ENCODE measurements at places on chromosomes 1 and 21.

DNA sequence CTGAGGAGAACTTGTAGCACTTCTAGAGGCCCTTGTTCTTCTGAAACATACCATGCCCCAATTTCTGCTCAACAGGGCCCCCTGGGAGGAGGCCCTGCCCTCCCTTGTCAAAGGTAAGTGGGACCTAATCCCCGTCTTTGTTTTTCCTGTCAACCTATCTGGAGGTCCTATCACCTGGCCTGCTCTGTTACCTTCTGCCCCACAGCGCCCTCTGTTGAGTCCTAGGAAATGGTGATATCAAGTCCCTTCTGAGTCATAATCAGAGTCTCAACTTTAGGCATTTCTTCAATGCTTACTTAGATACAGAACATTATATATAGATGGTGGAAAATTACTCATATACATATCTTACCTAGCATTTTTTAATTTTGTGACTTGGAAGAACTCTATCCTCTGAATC lies 28.2 kb upstream of the FCRL4 start:
- DNase-seq, result no peak

DNA sequence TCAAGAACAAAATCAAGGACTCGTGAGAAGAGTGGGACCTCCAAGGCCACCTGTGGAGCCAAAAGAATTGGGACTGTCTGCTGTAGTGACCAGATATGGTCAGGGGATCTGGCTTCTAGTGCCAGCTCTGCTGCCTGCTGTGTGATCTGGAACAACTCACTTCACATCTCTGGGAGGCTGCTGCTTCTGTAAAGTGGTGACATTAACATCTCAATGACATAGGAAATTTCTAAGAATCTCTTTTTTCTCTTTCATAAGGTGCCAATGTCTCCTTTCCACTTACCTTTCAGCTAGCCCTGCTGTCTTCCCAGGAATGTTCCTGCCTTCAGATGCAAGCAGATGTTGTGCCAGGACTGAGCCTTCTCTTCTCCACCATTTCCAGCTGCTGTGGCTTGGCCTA lies 5.0 kb upstream of the SRSF4 start:
- no peak for DNase-seq

- DNase-seq, result peak; percentile 66
Observed at GRCh38 chr1:230849451-230850224, 18.7 kb downstream of the C1orf198 start.

GRCh38 chr1:76465030-76465429 lies 390.5 kb downstream of the ST6GALNAC3 start:
- no peak for DNase-seq

GRCh38 chr1:206860165-206860564 lies 5.3 kb upstream of the IL20 start:
- no peak for DNase-seq

DNA sequence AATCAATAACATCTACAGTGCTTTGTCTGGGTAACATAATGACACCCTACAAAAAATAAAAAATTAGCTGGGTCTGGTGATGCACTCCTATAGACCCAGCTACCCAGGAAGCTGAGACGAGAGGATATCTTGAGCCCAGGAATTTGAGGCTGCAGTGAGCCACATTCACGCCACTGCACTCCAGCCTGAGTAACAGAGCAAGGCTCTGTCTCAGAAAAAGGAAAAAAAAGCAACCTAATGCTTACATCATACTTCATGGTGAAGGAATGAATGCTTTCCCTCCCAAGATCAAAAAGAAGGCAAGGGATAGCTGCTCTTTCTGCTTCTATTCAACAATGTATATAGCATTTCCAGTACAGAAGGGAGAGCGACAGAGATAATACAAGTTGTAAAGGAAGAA lies 24.2 kb upstream of the CTTNBP2NL start:
- no peak for DNase-seq

GRCh38 chr1:66360285-66360724 lies 173.6 kb upstream of the SGIP1 start:
- no peak for DNase-seq

DNA sequence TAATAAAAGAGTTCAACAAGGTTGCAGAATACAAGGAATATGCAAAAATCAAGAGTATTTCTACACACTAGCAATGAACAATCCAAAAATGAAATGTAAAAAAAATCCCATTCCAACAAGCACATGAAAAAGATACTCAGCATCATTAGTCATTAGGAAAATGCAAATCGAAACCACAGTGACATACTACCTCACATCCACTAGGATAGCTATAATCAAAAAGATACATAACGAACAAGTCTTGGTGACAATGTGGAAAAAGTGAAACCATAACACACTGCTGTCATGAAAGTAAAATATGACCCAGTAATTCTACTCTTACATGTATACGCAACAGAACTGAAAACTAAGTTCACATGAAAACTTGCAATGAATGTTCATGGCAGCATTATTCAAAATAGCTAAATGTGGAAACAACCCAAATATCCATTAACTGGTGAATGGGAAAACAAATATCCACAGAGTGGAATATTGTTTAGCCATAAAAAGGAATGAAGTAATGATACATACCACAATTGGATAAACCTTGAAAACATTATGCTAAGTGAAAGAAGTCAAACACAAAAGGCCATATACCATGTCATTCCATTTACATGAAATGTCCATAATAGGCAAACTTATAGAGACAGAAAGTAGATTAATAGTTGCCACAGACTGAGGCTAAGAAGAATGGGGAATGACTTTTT lies 34.3 kb downstream of the PIK3R3 start:
- no peak for DNase-seq

DNA sequence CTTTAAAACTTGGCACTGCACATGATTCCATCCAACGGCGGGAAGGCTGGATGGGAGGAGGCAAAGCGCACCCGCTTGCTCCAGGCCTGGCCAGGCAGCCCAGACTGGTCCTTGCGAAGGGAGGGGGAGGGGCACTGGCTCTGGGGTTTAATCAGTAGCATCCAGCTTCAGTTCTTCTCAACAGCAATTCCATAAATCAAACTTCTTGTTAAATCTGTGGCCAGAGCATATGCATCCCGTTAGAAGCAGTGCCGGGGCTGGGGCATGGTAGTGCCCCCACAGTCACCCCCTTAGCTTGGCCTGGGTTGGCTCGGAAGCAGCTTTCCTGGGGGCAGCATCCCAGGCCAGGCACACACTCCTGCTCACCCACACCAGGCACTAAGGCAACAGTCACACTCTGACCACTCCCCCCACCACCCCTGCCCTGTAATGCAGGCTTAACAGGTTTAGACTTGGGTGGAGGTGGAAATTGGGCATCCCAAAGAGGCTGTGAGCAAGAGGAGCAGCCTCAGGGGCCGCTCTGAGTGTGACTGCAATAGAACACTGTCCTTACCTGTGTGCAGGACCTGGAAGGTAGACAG lies 94.1 kb upstream of the CASZ1 start:
- DNase-seq, result no peak

DNA sequence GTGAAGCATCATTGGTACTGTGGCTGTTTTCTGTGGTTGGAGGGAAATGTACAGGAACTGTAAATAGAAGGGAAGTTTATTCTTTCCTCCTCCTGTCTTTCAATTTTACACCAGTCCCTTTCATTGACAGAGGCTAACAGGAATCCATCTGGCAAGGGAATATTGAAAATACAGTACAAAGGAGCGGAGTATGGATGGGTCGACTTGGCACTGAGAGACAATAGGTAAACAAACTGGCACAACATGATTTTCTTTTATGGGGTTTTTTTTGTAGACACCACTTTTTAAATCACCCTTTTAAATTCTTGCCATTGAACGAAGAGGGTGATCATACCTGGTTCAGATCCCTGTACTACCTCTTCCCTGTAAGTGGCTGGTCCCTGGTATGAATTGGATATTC lies 341.3 kb downstream of the RWDD3 start:
- DNase-seq, result no peak

GRCh38 chr21:27493542-27493941 lies 526.7 kb upstream of the ADAMTS5 start:
- no peak for DNase-seq

DNA sequence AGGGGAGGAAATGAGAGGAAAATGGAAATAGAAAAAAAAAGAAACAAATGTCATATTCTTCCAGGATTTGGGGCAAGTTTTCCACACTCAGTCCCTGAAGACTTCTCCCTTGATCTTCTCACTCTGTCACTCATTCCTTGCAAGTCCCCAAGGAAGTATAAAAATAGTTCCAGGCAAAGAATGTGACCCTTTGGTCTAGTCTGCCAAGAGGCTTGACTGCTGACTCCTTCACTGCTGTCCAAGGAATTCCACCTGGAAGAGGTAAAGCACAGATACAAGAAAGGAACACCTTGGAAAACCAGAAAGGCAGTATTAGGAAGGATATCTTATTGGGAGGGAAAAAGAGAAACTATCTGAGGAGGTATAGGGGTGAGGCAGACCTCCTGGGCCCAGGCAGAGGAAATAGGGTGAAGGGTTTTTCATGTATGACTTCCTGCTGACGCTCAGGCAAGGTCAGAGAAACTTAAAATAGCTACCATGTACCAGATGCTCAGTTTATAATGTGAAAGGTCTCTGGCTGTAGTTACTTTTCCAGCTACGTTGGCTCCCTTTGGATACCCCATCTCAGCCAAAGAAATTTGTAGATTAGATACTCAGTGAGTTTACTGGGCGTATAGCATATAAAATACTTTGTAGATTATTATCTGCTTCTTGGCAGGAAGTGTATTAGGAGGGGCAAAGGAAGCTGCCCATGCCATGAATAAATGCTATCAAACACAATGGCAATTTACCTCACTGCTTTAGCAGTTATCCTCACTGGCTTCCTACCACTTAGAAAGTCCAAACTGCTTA lies 2.0 kb upstream of the GJA5 start:
- DNase-seq, result no peak

- DNase-seq, result peak; percentile 58
Observed at GRCh38 chr1:44154049-44154448, 12.6 kb upstream of the KLF18 start.

GRCh38 chr21:42293649-42294272 lies 21.4 kb downstream of the TFF3 start:
- no peak for DNase-seq

- DNase-seq, result no peak
Observed at GRCh38 chr1:44089371-44090048, 29.1 kb upstream of the KLF17 start.

- DNase-seq, result no peak
Observed at GRCh38 chr1:9782897-9783296, 40.9 kb downstream of the CLSTN1 start.

DNA sequence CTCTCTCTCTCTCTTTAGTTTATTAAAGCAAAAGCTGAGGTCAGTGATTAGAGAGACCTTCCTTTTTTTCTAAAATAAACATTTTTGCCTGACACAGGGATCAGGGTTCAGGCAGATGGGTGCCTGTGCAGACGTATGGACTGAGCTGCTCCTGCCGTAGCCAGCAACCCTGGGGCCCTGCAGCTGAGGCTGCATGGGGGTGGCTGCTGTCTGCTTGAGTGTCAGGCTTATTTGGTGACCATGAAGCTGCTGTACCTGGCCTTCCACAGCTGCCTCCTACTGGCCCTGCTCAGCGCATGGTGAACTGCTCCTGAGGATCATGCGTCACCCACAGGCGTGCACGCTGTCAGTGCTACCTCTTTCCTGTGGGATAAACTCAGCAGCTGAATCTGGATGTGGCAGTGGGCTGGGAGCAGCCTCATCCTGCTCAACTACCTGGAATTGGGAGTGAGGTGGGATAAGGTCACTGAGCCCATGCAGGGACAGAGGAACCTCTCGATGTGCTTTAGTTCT lies 35.1 kb downstream of the GNG4 start:
- DNase-seq, result no peak

DNA sequence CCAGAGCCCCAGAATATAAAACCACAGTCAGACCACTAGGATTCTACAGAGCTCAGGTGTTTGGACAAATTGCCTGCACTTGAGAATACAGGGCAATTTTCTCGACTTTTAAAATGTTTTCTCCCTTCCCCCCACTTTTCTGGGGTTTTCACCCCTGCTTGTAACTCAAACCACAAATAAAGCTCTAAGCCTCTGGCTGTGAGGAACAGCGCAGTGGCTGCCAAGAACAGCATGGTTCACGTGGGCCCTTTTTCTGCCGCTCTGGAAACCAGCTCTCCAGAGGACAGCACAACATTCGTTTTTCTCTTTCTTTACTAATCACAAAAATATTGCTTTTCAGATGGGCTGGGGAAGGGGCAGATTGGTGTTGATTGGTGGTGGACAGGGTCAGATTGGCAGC lies 102.2 kb upstream of the JUN start:
- peak; percentile 48 for DNase-seq

- DNase-seq, result no peak
Observed at GRCh38 chr21:38561613-38562581, 63.6 kb upstream of the ERG start.

- DNase-seq, result no peak
Observed at GRCh38 chr1:107617456-107617855, 347.5 kb downstream of the VAV3 start.

DNA sequence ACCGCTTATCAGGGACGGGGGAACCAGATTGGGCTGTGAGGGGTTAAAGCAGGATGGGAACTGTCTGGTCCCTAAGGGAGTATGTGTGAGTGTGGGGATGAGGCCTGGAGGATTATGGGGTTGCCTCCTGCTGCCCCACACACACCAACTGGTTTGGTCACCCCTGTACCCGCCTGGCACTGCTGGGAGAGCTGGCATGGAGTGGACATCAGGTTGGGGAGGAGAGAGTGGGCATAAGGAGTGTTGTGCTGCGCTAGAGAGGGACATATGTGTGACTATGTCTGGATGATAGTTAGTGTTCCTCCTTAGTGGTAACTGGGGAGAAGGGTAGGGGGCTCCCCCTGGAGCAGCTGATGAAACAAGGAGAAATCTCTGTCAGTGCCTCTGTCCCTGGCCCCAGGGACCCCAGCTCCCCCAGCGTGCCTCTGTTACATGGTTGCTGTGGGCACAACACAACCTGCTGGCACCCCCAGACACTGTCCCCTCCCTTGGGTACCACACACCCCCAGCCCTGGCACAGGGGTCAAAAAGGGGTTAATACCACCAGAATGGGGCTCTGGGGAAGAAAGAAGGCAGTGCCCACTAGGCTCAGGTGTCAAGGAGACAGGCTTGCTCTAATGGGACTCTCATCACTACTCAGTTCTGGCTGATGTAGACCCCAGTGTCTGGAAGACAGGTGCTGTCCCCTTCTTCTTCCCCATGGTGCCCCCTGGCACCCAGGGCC lies 1.9 kb downstream of the ZBTB7B start:
- DNase-seq, result no peak

GRCh38 chr1:210360852-210361477 lies 32.3 kb downstream of the HHAT start:
- DNase-seq, result no peak

- no peak for DNase-seq
Observed at GRCh38 chr21:14585122-14585521, 39.0 kb upstream of the SAMSN1 start.
